Activated CD4-positive, alpha-beta T cell treated with anti-CD3 and anti-CD28 coated beads, Interleukin-2, amount 10 ng/mL, durations not matched to agents 7 days and 5 days (primary cell): ENCODE measurements at places on chromosomes 13 and 19. TPM values are rescaled to one million over a fixed set of nuclear protein-coding genes. Genes with fewer than 3 reads are reported as not detected.

Gene MCF2L
- 1.2 TPM for total RNA-seq

Gene CYP2F1
- not detected for total RNA-seq

Gene CATSPERD
- total RNA-seq: not detected

Gene ZNF829
- total RNA-seq: 7.6 TPM

DNA sequence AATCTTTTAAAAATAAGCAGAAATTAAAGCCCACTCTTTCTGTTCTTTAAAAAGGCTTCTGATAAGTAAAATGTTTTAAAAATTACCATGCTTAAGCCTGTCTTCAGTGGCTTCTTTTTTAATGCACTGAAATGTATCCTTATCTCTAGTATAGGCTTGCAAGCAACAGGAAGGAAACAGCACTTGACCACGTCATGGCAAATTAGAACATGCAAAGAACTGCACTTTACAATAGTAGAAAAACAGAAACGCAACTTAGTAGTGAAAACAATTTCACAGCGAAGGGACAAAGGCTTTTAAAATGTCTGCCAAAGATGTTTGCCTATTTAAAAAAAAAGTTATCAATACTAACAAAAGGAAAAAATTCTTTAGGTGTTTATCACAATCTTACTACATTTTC is 36.3 kb downstream of the ELF1 start:
- H3K27ac ChIP-seq: peak overlapping the region; percentile 89
- peak overlapping the region; percentile 96 for H3K4me3 ChIP-seq
- peaks cover 42% of the 10 kb centered on the region for H3K36me3 ChIP-seq
- peak; percentile 80 for DNase-seq

- DNase-seq: no peak
- H3K36me3 ChIP-seq: no peaks in the 10 kb centered on the region
- H3K27ac ChIP-seq: no peak overlapping the region
- peaks cover 18% of the 10 kb centered on the region for H3K4me1 ChIP-seq
- no peak overlapping the region for H3K4me3 ChIP-seq
Observed at GRCh38 chr19:14786421-14786851, 8.1 kb upstream of the ADGRE2 start.

- DNase-seq: no peak
- H3K4me3 ChIP-seq: no peak overlapping the region
- peaks cover 7% of the 10 kb centered on the region for H3K27me3 ChIP-seq
Observed at GRCh38 chr19:8096071-8096470, 43.5 kb downstream of the CCL25 start.

DNA sequence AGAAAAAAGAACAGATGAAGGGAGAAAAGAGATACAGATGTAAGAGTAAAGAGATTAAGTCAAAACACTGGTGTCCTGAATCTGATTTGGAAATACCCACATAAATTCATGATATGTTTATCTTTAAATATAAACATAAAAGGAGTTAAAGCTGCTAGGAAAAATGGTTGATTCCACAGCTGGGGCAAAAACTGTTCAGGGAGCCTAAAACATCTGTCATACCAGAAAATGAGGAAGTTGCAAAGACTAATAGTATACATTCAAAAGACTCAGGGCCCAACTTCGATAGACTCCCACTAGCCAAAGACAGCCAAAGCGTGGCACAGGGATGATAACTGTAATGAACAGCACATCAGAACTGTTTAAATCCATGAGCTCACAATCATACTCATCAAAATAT is 62.0 kb downstream of the ABCC4 start:
- peaks cover 2% of the 10 kb centered on the region for H3K4me1 ChIP-seq
- H3K27me3 ChIP-seq: no peaks in the 10 kb centered on the region
- H3K36me3 ChIP-seq: no peaks in the 10 kb centered on the region
- DNase-seq: no peak

- no peaks in the 10 kb centered on the region for H3K27me3 ChIP-seq
- H3K27ac ChIP-seq: no peak overlapping the region
- DNase-seq: no peak
- H3K4me3 ChIP-seq: no peak overlapping the region
Observed at GRCh38 chr19:5642204-5642603, 19.3 kb downstream of the SAFB start.

DNA sequence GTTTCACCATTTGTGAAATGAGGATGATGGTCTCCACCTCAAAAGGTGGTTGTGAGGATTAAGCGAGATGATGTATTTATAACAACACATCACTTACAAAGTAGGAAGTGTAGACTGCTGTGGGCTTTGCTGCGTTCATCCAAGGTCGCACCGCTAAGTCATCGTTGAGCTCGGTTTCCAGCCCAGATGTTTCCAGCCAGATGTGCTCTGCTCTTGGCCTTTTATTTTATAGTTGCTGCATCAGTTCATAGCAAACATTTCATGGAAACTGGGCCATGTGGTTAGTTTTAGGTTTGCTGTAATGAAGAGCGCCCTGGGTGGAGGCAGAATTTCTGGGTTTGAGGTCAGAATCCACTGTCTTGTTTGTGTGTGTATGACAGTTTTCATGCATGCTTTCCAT is 76.5 kb upstream of the RNF113B start:
- H3K27ac ChIP-seq: no peak overlapping the region
- peaks cover 10% of the 10 kb centered on the region for H3K27me3 ChIP-seq
- no peak overlapping the region for H3K4me3 ChIP-seq

DNA sequence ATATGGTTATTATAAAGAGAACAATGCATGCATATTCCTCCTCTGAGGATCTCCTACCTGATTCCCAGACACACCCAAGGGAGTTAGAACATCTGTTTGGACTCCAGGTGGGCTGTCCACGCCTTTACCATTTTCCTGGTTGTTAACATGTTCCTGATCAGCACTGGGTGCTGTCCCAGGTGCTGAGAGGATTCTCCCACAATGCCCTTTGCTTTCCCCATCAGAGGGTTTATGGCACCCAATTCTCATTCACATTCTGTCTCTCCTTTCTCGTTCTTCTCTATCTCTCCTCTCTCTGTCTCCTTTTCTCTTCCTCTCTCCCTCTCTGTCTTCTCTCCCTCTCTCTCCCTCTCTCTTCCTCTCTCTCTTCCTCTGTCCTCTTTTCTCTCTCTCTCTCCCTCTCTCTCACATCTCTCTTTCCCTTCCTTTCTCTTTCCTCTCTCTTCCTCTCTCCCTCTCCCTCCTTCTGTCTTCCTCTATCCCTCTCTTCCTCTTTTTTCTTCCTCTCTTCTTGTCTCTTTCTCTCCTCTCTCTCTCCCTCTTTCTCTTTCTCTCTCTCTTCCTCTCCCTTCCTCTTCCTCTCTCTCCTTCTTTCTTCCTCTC is 3.3 kb upstream of the RDH13 start:
- H3K27me3 ChIP-seq: peaks cover 45% of the 10 kb centered on the region
- H3K27ac ChIP-seq: no peak overlapping the region
- H3K4me1 ChIP-seq: peaks cover 39% of the 10 kb centered on the region
- H3K4me3 ChIP-seq: no peak overlapping the region
- no peaks in the 10 kb centered on the region for H3K36me3 ChIP-seq
- peak; percentile 26 for DNase-seq

GRCh38 chr13:93412676-93413075 is 186.1 kb downstream of the GPC6 start:
- no peak overlapping the region for H3K27ac ChIP-seq
- DNase-seq: no peak
- H3K4me3 ChIP-seq: no peak overlapping the region
- no peaks in the 10 kb centered on the region for H3K27me3 ChIP-seq
- H3K4me1 ChIP-seq: no peaks in the 10 kb centered on the region
- H3K36me3 ChIP-seq: no peaks in the 10 kb centered on the region

- H3K27me3 ChIP-seq: no peaks in the 10 kb centered on the region
- H3K36me3 ChIP-seq: no peaks in the 10 kb centered on the region
- DNase-seq: no peak
- H3K4me1 ChIP-seq: no peaks in the 10 kb centered on the region
- no peak overlapping the region for H3K4me3 ChIP-seq
Observed at GRCh38 chr13:63843766-63844699, 2428.4 kb upstream of the PCDH20 start.

GRCh38 chr13:76795701-76796695 is 90.2 kb downstream of the KCTD12 start:
- H3K4me1 ChIP-seq: no peaks in the 10 kb centered on the region
- no peaks in the 10 kb centered on the region for H3K27me3 ChIP-seq
- no peaks in the 10 kb centered on the region for H3K36me3 ChIP-seq
- DNase-seq: no peak

- no peak for DNase-seq
- H3K4me1 ChIP-seq: no peaks in the 10 kb centered on the region
- no peaks in the 10 kb centered on the region for H3K27me3 ChIP-seq
- H3K4me3 ChIP-seq: no peak overlapping the region
- no peaks in the 10 kb centered on the region for H3K36me3 ChIP-seq
Observed at GRCh38 chr13:51324714-51325420, 14.6 kb upstream of the SERPINE3 start.
